ENCODE measurements at places on chromosomes 11 and 22. TPM values are rescaled to one million over a fixed set of nuclear protein-coding genes. Genes with fewer than 3 reads are reported as not detected.

DNA sequence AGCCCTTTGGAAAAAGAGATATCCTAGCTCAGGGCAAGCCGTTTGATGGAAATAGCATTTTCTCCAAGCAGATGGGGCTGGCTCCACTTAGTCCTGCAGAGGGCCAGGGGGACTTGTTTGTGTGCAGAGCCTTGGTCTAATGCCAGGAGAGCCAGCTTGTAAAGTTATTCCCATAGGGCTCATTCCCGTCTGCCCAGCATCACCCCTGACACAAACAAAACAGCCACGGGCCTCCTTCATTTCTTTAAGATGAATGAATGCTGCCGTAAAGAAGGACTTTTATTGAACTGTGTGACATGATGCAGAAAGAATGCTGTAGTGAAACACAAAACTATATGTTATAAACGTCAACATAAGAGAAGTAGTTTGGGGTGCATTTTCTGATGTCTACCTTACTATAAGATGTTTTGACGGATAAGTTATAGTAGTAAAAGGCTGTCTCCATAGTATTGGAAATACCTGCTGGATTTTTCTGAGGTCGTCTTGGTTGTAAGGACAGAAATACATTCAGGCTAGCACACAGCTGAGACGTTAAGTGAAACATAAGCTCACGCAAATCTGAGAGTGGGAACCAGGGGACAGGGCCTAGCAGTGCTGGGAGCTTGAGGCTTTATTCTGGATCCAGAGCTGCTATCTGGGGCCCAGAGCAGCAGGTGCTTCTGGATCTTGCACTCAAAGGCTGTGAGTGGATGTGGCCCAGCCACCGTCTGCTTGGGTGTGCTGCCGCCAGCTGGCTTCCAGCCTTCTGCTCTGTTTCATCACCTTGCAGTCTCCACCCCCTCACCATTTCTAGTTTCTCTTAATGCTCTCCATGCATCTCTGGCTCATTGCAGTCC, 53.3 kb downstream of the NCAM1 start:
- peaks cover 32% of the 10 kb centered on the region for H3K27me3 ChIP-seq
- H3K27ac ChIP-seq, result no peak overlapping the region
- DNase-seq, result no peak
- no peak overlapping the region for H3K4me3 ChIP-seq

DNA sequence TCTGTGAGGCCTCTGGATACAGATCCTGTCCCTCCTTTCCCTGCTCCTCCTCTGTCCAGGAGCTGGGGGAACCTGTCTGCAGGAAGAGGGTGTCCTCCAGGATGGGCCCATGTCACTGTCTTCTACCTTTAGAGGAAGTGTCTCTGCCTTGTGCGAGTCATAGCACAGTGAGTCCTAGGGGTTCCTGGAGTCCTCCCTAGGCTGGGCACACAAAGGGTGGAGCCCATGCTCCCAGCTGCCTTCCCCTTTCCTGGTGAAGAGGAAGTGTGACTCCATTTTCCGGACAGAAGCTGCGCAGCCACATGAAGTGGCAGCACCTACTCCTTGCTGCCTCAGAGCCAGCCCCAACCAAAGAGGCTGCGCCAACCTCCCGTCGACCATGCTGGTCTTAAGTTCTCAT, 112.2 kb downstream of the CTTN start:
- H3K4me3 ChIP-seq, result no peak overlapping the region
- H3K27ac ChIP-seq, result no peak overlapping the region
- no peaks in the 10 kb centered on the region for H3K27me3 ChIP-seq
- no peak for DNase-seq

DNA sequence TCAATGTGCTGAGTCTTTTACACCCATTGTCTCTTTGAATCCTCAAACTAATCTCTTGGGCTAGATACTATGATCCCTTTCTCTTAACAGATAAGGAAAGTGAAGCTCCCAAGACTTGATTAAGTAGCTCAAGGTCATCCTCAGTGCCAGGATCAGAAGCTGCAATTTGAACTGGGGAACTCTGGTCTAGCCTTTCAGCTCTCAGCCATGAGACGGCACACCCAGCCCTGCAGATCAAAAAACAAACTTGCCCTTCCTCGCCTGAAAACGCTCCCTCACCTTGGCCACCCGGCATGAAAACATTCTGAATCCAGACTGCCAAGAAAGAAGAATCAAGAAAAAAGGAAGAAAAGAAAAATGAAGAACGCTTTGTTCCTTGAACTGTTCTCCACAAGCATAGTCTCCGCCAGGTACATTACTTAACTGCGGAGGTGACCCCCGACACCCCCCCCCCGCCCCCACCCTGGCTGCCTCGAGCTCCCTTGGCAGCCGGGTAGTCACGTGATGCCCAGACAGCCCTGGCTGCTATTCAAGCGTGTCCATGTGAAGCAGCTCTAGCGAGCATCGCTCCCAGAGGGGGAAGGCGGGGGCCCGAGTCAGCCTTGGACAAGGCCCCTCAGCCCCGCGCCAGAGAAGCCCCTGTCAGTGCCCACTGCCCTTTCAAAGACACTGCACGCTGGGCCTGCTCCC, 451.2 kb downstream of the MIAT start:
- no peaks in the 10 kb centered on the region for H3K36me3 ChIP-seq
- H3K4me1 ChIP-seq, result peaks cover 52% of the 10 kb centered on the region
- H3K27me3 ChIP-seq, result peaks cover 38% of the 10 kb centered on the region
- H3K4me3 ChIP-seq, result no peak overlapping the region

GRCh38 chr22:45969801-45970470, 7.0 kb downstream of the WNT7B start:
- peaks cover 27% of the 10 kb centered on the region for H3K4me1 ChIP-seq
- H3K27ac ChIP-seq, result peak overlapping the region; percentile 60
- no peak for DNase-seq
- no peaks in the 10 kb centered on the region for H3K27me3 ChIP-seq

- peaks cover 30% of the 10 kb centered on the region for H3K27me3 ChIP-seq
- H3K4me3 ChIP-seq, result no peak overlapping the region
- H3K4me1 ChIP-seq, result no peaks in the 10 kb centered on the region
Measured at GRCh38 chr11:134513585-134514120, 101.6 kb upstream of the B3GAT1 start.

- H3K27me3 ChIP-seq, result peaks cover 4% of the 10 kb centered on the region
- no peaks in the 10 kb centered on the region for H3K36me3 ChIP-seq
- peaks cover 7% of the 10 kb centered on the region for H3K4me1 ChIP-seq
- no peak for DNase-seq
- no peak overlapping the region for H3K4me3 ChIP-seq
Measured at GRCh38 chr11:17596711-17597110, 49.7 kb downstream of the OTOG start.

GPHA2 gene
- total RNA-seq, result not detected
